Naive thymus-derived CD4-positive, alpha-beta T cell (primary cell): ENCODE measurements at places on chromosomes 11 and 22. TPM values are rescaled to one million over a fixed set of nuclear protein-coding genes. Genes with fewer than 3 reads are reported as not detected.

DNA sequence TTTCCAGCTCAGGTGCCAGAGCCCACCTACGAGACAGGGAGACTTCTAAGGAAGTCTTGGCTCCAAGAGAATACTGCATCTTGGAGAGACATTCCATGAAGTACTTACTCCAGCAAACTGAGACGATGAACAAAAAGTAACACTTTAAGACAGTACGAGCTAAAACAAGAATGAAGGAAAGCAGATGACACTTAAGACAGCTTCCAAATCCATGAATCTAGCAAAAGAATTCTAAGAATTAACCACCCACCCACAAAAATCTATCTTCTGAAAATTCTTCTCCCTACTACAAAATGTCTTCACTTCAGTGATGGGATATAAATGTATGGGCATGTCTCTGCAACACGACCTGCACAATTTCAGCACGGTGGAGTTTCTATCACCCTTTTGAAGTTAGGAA lies 132.9 kb downstream of the C11orf58 start:
- no peaks in the 10 kb centered on the region for H3K36me3 ChIP-seq
- no peak for DNase-seq
- H3K4me1 ChIP-seq: no peaks in the 10 kb centered on the region
- no peak overlapping the region for H3K4me3 ChIP-seq
- no peaks in the 10 kb centered on the region for H3K27me3 ChIP-seq

DNA sequence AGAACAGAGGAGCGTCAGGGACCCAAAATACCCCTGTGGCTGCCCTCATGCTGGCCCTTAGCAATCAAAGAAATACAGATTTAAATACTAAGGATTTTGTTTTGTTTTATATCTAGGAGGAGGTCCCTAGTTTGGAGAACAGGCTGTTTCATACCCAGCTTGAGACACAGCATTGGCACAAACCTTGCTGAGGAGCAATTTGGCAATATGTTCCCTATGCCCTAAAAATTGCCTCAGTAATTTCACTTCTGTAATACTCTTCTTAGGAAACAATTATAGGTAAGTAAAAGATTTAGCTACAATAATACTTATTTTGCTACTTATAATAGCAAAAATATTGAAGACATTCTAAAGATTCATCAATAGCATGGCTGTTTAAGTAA lies 37.0 kb downstream of the TSKU start:
- H3K27me3 ChIP-seq: no peaks in the 10 kb centered on the region
- no peak overlapping the region for H3K27ac ChIP-seq
- no peak for DNase-seq

The MFRP gene
- total RNA-seq: not detected

GRCh38 chr11:17208257-17208999 lies 642 bp upstream of the PIK3C2A start:
- DNase-seq: no peak
- peak overlapping the region; percentile 93 for H3K4me3 ChIP-seq
- peak overlapping the region; percentile 93 for H3K27ac ChIP-seq
- H3K27me3 ChIP-seq: no peaks in the 10 kb centered on the region
- H3K36me3 ChIP-seq: peaks cover 9% of the 10 kb centered on the region

The CABP4 gene
- total RNA-seq: 3.4 TPM

DNA sequence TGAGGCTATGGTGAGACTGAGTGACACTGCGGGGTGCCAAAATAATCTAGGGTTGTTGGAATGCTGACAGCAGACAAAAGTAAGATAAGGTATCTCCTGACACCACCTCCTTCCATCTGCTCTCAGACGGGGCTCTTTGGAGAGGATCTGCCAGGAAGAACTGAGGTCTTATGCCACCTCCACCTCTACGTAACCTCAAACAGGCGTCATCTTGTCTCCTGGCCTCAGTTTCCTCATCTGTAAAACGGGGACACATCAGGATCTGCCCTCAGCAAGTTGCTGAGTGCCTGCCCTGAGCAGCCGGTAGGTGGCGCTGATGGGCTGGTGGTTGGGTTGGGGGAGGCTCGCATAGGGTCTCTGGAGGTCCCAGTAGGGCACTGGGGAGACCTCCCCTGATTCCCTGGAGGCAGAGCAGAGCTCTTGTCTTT lies 1.7 kb upstream of the MYEOV start:
- H3K4me1 ChIP-seq: peaks cover 20% of the 10 kb centered on the region
- no peaks in the 10 kb centered on the region for H3K36me3 ChIP-seq
- no peaks in the 10 kb centered on the region for H3K27me3 ChIP-seq
- no peak overlapping the region for H3K4me3 ChIP-seq

The KRTAP5-2 gene
- total RNA-seq: not detected

DNA sequence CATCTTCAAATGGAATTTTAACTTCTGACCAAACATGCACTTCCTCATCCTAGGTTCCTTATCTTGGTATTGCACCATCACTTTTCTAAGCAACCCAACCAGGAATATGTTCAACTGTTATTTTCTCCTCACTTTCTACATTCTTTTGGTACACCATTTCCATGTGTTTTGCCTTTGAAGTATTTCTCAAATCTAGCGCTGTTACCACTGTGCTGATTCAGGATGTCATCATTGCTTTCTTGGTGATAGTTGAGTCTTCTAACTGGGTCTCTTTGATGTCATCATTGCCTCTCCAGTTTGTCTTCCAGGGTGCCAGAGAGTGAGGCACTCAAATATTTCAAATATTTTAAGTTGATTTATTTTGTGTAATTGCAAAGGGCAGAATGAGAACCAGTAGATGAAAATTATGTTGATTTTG lies 47.5 kb downstream of the HORMAD2 start:
- DNase-seq: no peak
- H3K4me1 ChIP-seq: no peaks in the 10 kb centered on the region
- no peaks in the 10 kb centered on the region for H3K27me3 ChIP-seq
- no peak overlapping the region for H3K27ac ChIP-seq

- no peak within 1 kb of the TSS for H3K27ac ChIP-seq
- no peak within 1 kb of the TSS for H3K4me3 ChIP-seq
- peak; percentile 44 for DNase-seq
- H3K36me3 ChIP-seq: no peaks in the 10 kb centered on the region
- H3K4me1 ChIP-seq: no peaks in the 10 kb centered on the region
Measured at GRCh38 chr11:122981388-122982264, at the start of gene BSX. Gene BSX, minus strand, starts transcription at chr11:122981834. Its CDS starts 163 bp downstream, at chr11:122981671.
